ENCODE measurements at places on chromosomes 16 and 17.

- no peak for DNase-seq
These were observed 160.0 kb downstream of the MAP2K6 start for GRCh38 chr17:69574257-69575197.

GRCh38 chr16:9824200-9825068 is 357.8 kb downstream of the GRIN2A start:
- no peak for DNase-seq

- DNase-seq = peak; percentile 18
These were observed 30.1 kb downstream of the VPS35 start for GRCh38 chr16:46658925-46659324.

DNA sequence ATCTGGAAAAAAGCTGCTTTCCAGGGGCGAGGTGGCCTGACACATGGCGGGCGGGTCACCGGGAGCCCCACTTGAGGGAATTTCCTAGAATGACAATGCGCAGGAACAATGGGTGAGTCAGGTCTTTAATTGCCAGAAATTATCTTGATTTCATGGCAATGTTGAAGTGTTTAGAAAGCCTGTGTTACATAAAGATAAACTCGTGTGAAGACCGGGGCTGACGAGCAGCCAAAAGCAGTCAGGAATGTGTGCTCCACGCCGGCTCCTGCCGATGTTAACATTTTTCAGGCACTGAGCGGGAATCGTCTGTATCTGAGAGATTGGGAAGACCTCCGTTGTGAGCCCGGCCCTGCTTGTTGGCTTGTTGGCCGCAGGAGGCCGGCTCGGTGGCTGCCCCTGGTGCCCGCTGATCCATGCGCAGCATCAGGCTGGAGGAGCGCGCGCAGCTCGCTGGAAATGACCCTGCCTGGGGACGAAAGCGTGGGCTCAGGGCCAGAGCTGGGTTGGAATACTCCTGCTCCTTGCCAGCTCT is 353.1 kb downstream of the FOXL1 start:
- no peak for DNase-seq

DNA sequence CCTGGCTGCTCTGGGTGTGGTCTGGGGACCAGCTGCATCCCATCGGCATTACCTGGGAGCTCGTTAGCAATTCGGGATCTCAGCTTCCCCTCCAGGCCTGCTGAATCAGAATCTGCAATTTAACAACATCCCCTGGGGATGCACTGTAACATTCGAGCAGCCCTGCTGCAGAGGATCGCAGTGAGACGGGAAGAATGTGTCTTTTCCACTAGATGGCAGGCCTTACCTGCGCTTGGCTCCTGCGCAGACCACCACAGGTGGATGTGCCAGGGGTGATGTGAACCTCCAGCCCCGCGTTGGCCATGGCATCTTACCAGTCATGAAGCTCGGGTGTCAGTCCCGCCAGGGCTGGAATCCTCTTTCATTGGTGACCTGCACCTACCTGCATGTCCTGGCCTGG is 209.9 kb downstream of the PRKCB start:
- no peak for DNase-seq

DNA sequence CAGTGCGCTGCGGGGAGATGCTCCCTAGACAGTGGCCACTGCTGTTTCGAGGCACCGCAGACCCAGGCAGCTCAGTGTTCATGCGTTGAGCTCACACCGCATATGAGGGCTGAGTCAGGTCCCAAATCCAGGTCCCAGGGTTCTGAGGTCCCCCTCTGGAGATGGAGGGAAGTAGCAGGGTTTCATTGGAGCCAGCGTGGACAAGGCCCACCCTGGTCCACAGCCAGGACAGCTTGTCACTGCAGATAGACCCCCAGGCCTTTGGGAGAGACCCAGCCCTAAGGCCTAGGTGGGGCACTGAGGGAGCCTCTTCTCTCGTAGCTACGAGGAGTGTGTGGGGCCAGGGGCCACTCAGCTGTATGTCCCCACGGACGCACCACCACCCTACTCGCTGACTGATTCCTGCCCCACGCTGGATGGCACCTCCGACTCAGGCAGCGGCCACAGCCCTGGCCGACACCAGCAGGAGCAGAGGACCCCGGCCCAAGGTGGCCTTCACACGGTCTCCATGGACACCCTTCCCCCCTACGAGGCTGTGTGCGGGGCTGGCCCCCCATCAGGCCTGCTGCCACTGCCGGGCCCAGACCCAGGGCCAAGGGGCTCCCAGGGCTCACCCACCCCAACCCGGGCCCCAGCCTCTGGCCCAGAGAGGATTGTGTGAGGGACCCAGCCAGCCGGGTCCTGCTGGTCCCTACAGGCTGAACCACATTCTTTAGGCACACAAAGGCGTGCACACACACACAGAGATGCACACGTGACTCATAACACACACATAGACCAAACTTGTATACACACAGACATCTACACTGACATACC is 53.4 kb downstream of the BEAN1 start:
- DNase-seq = no peak

- no peak for DNase-seq
These were observed 52.5 kb downstream of the ARHGAP27 start for GRCh38 chr17:45380046-45380765.

- peak; percentile 51 for DNase-seq
These were observed 493 bp downstream of the PLSCR3 start for GRCh38 chr17:7393613-7394451.

DNA sequence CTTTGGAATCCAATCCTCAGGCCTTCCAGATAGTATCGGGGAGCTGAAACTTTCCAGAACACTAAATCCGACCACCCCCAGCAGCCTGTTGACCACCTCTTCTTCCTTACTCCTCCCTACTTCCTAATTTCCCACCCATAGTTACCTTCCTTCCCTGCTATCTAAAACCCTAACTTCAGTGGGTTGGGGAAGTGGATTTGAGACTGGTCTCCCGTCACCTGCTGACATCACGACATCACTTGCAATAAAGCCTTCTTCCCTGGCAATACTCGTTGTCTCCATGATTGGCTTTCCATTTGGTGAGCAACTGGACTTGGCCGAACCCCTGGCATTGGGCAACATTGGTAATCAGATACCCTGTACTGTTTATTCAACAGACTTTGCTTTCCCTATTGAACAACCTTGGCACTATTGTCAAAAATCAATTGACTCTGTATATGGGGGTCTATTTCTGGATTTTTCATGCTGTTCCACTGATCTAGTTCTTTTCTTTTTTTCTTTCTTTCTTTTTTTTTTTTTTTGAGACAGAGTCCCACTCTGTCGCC is 11.8 kb upstream of the FOXK2 start:
- DNase-seq = no peak

DNA sequence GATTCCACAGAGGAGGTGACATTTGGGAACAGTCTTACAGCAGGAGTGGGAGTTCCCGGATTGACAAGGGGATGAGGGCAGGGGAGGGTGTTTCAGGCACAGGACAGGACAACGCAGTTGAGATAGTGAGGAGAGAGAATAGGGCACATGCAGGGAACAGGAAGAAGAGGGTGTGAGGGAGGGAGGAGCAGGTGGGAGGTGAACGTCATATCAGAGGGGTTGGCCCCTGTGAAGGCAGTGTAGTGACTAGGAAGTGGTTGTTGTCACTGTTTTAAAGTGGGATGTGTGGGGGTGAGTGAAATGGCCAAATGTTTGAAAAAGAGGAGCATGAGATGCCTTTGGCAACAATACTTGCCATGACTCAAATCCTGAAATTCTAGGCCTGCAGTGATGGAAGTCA is 12.2 kb downstream of the PRKCB start:
- DNase-seq = peak; percentile 52

GRCh38 chr17:31573861-31574260 is 182.4 kb downstream of the RAB11FIP4 start:
- DNase-seq = no peak

DNA sequence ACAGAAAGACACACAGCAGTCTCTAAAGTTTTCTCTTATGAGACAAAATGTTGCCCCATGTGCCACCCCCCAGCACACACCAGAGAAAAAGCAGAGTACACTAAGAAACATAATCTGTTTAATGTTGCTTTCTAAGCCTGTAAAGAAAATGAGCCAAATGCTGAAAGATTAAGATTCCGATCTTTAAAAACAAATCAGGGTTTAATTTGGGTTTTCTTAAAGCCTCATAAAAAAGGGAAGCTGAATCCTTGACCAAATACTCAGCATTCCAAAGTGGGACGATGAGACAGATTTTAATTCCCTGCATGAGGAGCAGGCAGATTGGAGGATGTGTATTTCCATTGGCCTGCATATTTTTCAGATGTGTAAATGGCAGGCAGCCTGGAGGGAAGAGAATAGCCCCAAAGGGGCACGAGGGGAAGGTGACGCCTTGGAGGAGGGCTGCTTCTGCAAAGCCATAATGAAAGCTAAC is 118.4 kb downstream of the COPRS start:
- no peak for DNase-seq

- no peak for DNase-seq
These were observed 119.1 kb downstream of the FTO start for GRCh38 chr16:53822936-53823529.

DNA sequence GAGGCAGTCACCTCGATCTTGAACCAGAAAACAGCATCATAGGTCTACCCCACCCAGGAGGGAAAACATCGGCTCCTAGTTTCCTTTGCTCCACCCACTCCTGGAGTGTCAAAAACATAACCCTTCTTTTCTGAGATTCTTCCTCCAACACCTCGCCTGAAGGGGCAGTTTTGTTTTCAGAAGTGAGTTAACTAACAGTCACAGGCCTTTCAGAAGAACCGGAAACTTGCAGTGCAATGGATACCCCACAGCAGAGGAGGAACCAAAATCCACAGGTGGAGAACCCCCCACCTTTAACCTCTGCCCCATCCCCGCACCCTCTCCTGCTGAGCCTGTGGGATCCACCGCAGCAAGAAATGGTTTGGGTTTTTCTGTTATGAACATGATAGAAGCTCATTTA is 7.8 kb upstream of the TEX2 start:
- no peak for DNase-seq

GRCh38 chr16:67011274-67011673 is 17.7 kb upstream of the CBFB start:
- no peak for DNase-seq

DNA sequence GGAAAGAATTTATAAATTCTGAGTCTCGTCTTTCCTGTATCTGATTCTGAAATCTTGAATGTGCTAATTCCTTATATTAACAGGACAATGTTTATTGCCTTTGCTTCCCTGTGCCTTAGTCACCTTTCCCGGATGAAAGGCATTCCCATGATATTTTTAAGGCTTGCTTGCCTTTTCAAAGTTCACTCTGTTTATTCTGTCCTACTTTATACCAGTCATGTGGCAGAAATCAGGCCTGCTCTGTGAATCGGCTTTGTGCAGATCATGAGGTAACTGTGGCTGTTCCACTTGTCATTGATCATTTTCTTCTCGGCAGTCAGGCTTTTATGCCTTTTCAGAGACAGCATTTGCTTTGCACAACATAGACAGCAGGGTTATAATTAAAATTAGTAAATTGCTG is 28.8 kb upstream of the ABCC11 start:
- DNase-seq = no peak

DNA sequence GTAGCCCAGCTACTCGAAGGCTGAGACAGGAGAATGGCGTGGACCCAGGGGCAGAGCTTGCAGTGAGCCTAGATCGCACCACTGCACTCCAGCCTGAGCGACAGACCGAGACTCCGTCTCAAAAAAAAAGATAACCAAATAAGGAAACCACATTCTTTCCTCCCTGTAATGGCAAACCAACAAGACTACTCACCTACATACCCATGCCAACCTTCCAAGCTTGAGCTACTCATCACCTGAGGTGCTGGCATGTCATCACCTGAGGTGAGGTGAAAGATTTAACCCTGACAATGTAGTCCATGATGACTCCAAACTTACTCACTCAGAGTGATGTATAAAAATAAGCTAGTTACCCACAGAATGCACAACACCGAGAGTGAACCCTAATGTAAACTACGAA is 85.2 kb downstream of the SMG6 start:
- DNase-seq = peak; percentile 13

- DNase-seq = no peak
These were observed 22.1 kb downstream of the CDH5 start for GRCh38 chr16:66388350-66389139.

GRCh38 chr17:38916771-38917170 is 8.6 kb upstream of the LASP1NB start:
- no peak for DNase-seq

DNA sequence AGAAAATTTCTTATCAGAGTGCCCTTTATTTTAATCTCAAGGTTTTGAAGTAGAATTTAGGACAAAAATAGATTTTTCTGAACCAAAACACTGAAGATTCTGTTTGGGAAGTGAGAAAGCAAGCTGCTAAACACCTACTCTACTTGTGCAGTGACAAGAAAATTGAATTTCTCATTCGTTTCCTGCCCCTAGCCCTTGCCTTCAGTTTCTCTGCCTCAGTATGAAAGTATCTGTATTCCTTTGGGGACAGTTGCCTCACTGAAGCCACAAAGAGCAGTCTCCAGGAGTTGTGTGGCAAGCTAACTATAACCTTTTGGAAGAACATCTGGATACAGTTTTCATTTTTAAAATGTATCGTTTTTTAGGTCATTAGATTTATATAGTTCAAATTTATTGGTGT is 19.7 kb downstream of the MOSMO start:
- no peak for DNase-seq

DNA sequence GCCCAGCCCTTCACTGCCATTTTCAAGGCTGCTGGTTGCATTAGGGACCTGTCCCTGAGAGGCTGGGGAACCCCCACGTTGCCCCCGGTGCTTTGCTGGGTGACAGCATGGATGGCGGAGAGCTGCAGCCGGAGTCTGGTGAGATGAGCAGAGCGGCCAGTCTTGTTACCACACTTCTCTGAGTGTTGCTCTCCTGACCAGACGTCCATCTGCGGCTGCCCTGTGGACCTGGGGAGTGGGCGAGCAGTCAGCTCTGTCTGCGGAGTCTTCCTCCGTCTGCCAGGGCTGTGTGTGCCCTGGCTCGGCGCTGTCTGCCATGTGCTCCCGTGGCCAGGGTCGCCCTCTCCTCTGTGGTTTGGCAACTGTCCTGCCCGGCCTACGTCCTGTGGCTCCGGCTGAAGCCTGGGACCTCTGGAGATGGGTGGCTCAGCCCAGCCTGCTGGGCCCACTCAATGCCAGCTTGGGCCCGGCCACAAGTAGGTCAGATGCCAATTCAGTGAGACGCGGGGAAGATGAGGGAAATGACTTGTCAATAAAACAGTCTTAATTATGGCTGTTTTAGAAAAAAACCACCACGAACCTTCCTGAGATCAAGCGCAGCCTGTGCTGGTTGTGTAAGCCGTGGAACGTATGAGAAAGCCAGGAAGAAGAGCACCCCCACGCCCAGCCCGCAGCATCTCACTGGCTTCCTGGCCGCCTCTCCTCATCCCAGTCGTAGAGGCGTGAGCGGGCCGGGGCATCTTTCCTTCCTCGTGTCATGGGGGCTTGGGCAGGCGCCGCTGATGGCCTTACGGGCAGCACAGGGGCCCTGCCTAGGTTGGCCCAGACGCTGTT is 7.9 kb downstream of the KCTD5 start:
- DNase-seq = no peak

- no peak for DNase-seq
These were observed 16.1 kb upstream of the C17orf78 start for GRCh38 chr17:37359682-37360188.
